ENCODE measurements at places on chromosomes 5 and 9. TPM values are rescaled to one million over a fixed set of nuclear protein-coding genes. Genes with fewer than 3 reads are reported as not detected.

DNA sequence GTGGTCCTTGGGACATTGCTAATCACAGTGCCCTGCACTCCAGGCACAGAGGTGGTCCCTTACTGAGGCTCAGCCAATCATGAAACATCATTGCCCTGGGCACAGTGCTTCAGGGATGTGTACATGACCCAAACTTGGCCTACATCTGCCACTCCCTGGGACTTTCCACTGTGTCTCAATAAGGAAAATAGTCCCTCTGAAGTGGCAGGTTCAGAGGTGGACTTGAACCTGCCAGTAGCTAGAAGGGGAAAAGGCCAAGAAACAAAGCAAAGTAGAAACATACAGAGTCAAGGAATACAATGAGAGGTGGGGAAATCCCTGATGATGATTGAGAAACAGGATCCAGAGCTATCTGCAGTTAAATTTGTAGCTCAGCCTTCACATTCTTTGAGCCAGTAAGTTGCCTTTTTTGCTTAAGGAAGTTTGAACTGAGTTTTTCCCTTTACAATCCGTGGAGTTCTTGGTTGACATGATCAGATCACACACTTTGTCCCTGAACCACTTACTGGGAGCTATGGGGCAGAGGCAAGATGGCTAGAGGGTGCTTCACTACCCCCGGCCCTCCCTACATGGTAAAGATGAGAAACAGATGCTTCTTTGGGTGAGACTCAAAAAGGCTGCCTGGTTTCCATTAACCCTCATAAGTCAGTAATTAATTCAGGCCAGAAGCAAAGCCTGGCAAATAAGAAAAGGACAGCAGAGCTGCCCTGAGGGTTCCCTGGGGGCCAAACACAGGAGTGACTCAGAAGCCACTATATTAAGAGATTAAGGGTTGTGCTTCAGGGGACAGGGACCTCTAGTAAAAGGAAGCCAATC, 57.6 kb downstream of the SH3TC2 start:
- no peak for DNase-seq

The TXNDC8 gene
- not detected for polyA plus RNA-seq

The FAM151B gene
- 2.3 TPM for polyA plus RNA-seq

The ZBTB43 gene
- 14.6 TPM for polyA plus RNA-seq

GRCh38 chr9:16824545-16825330, 45.7 kb downstream of the BNC2 start:
- DNase-seq = no peak

GRCh38 chr5:58188262-58188651, 271.6 kb downstream of the PLK2 start:
- DNase-seq = no peak

- DNase-seq = no peak
Observed at GRCh38 chr5:100856462-100856861, 46.6 kb downstream of the ST8SIA4 start.
